Forelimb muscle (tissue), 1 donor: ENCODE measurements at places on chromosomes 6 and 20.

- no peak for DNase-seq
These were observed 84.9 kb downstream of the FBXO5 start for GRCh38 chr6:152897807-152898399.

- no peak for DNase-seq
These were observed 10.4 kb upstream of the FRMD1 start for GRCh38 chr6:168089186-168090063.

- no peak for DNase-seq
These were observed 12.5 kb upstream of the R3HDML start for GRCh38 chr20:44324343-44324742.

GRCh38 chr6:166955121-166955864 lies 1.1 kb downstream of the RNASET2 start:
- no peak for DNase-seq

- DNase-seq: no peak
These were observed 11.4 kb upstream of the SOX12 start for GRCh38 chr20:313948-314347.

DNA sequence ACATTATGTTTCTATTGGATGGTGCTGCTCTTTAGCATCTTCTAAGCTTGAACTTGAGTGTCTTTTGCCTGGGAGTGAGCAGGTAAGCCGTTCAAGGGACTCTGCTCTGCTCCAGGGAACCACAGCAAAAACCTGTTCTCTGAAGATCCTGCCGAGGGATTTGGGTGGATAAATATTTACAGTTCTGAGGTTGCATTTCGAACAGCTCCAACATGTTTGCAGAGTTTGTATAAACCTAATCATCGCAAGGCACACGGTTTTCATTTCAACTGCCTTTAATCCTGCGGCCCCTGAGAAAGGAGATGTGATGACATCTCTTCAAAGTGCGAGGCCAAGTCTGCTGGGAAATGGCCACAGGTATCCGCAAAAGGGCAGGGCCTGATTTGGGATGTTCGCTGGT lies 293.4 kb downstream of the TFAP2C start:
- no peak for DNase-seq

DNA sequence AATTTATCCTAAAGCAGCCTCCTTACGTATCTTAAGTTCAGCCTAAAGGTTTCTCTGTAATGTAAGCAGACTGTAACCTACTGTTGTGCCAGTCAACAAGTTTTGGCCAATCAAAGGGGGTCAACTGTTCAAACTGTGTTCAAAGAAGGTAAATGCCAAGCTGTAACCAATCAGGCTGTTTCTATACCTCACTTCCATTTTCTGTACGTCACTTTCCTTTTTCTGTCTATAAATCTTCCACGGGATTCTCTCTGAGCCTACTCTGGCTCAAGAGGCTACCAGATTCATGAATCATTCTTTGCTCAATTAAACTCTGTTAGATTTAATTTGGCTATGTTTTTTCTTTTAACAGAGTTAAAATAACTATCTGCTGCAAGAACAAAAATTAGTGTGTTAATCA lies 5.1 kb upstream of the CALHM6 start:
- no peak for DNase-seq

GRCh38 chr6:22231616-22232015 lies 65.2 kb downstream of the PRL start:
- no peak for DNase-seq

DNA sequence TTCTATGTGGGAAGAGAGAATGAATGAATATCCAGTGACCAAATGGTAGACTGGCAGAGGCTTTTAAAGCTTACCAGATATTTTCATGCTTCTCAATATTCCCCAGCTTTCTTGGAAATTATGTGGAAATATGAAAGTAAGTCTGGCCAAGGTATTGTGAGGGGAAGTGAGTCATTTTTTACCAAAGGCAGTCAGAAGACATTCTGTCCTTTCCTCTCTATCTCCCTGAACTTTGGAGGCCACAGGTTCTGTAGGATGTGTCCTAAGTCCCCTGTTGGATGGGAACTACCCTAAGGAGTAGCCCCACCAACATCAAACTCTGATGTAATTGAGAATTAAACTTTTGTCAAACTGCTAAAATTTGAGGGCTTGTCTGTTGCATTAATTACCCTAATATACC lies 593.8 kb upstream of the NRSN1 start:
- no peak for DNase-seq

GRCh38 chr6:47073125-47074110 lies 31.3 kb upstream of the ADGRF1 start:
- DNase-seq: no peak

DNA sequence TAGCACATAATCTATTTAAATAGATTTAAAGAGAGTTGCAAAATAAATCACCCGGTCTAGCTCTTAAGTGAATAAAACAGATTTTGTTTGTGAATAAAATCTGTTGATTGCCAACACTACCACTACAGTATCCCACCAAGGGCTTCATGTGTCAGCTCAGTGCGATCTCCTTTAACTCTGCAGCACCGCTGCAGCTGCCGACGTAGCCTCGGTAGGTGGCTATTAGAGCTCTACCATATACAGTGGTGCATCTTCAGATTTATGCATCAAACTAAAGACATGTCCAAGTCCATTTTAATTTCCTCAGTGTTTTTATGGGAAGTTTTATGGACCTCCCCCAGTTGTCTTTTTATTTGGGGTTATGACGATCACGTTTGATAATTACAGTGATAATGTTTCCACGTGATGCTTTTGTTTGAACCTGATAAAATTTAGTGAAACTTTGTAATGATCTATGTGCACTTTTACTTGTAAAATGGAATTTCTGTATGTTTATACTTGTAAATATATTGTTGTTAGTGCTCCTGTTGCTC lies 26.7 kb downstream of the ECI2 start:
- no peak for DNase-seq

- DNase-seq: no peak
These were observed 86.4 kb upstream of the FRMD1 start for GRCh38 chr6:168165373-168165772.

DNA sequence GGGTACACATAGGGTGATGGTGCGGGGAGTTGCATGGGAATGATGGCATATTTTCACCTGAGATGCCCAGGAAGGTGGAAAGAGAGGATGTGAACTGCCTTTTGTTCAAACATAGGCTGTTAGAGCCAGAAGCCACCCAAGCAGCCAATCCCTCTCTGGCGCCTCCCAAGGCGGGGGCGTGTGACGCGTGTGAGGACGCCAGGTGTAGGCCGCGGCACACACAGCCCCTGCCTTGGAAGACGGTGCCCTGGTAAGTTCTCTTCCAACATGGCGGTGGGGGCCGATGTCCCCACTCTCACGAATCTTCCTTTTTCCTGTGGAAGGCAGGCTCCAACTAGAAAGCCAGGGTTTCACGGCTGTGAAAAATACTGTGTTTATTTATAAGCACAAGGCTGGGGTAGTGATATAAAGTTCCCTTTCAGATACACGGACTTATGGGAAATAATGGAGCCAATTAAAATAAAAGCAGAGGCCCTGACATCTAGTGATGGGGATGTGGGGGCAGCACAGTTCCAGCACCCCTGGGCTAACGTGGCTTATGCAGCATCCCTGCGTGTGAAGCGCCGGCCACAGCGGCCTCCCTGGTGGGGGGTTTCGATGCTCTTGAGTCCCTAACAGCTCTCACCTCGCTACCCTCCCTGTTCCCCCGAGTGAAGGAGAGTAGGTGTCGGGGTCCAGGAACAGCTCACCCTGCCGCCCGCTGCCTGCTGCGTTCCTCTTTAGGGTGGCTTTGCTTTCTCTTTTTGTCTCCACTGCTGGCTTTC lies 28.3 kb downstream of the CDH4 start:
- DNase-seq: no peak

DNA sequence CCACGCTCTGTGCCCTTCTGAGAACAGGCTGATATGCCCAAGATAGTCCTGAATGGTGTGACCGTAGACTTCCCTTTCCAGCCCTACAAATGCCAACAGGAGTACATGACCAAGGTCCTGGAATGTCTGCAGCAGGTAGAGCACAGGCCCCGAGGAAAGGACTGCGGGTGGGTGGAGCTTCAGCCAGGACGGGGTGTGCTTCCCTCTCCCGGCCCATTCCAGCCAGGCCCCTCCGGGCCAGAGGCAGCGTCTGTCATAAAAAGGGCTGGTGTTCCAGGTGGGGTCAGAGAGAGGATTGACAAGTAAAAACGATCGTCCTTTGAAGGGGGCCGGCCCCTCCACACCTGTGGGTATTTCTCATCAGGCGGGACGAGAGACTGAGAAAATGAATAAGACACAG lies 1.3 kb downstream of the RTEL1 start:
- no peak for DNase-seq

- no peak for DNase-seq
These were observed 289.9 kb downstream of the PLCB1 start for GRCh38 chr20:8421981-8422380.

DNA sequence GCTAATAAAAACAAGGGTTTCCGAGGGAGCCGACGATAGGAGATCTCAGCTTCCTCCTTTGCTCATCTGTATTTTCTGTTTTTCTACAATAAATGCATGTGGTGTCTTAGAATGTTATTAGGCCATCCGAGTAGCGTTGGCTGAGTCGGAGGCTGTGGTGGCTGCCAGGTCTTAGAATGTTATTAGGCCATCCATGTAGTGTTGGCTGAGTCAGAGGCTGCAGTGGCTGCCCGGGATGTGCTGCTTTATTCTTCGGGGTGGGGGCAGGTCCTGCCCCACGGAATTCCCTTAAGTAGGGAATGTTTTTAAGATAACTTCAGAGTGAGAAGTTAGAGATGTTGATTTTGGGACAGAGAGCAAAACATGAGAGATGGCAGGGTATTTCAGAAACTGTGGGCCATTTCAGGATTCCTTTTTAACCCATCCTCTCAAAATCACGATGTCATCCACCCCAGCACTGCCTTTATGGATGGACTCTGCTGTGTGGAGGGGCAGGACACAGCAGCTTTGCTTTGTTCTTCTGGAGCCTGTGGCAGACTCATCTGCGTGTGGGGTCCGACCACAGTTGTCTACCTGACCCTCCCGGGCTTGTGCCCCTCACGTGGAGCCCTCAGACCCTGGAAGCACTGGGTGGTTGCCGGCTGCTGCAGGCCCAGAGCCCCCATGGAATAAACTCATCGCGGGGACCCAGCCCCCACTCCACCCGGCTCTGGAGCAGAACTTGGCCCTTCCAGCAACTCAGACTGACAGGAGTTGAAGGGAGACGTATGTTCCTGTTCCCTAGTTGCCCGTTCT lies 20.4 kb downstream of the OSBPL2 start:
- no peak for DNase-seq

DNA sequence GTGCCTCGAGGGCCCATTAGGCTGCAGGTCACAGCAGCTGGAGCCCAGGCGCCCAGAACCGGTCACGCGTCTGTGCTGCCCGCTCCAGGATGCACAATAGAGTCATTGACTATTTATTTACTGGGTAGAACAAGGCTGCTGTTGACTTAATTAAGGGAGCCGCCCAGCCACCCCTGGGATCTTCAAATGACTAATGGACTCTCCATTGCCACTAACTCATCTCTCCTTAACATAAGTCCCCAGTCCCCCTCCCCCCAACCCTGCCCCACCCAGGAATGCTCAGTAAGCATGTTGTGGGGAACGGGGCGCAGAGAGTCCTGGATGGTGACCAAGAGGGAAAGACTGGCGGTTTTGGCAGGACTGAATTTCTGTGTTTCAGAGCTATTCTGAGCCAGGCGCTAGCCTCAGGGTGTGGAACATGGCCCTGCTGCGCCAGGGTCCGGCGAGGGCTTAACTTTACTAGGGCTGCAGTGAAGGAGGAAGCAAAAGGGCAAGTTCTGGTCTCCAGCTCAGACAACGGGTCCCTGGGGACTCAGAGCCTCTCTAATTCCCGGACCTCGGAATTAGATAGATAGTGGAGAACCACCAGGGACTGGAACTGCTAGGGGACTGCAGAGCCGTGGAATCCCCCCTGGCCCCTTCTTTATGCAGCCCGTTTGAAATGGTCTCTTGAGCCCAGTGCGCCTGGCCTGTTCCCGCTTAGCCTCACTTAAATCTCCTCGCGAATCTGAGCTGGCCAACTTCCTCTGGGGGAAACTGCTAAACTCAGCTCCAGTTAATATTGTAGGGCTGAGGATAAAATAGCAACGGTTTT lies 1.5 kb upstream of the GRIK2 start:
- no peak for DNase-seq

DNA sequence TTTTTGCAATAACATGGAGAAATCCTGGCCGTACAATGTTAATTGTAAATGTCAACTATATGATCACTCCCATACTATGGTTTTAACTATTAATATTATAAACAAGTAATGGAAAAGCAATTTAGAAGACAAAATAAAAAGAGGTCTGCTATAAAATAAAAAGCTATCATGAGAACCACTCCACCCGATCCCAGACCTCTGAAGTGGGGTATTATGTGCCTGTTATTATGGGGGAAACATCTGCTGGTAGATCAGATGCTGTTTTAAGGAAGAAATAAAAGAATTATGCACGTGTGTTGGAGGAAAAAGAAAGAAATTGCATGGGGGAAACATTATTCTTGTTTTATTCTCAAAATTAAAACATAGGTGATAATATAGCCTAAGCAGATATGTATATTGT lies 615.7 kb upstream of the ARID1B start:
- DNase-seq: no peak

DNA sequence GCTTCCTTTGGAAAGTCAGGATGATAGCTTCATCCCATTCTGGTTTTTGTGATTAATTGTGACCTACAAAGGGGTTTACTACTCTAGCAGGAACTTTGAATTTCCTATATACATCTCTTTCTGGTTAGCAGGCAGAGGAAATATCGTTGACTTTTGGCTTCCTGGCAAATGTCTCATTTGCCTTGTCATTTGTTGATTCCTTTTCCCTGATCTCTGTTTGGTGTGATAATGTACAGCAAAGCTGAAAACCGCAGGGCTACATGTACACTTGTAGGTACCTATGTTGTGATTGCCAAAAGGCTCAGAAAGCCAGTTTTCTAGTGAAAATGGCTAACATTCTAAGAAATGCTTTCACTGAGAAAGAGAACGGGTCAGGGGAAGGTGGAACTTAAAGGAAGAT lies 44.3 kb downstream of the TOP1 start:
- no peak for DNase-seq

DNA sequence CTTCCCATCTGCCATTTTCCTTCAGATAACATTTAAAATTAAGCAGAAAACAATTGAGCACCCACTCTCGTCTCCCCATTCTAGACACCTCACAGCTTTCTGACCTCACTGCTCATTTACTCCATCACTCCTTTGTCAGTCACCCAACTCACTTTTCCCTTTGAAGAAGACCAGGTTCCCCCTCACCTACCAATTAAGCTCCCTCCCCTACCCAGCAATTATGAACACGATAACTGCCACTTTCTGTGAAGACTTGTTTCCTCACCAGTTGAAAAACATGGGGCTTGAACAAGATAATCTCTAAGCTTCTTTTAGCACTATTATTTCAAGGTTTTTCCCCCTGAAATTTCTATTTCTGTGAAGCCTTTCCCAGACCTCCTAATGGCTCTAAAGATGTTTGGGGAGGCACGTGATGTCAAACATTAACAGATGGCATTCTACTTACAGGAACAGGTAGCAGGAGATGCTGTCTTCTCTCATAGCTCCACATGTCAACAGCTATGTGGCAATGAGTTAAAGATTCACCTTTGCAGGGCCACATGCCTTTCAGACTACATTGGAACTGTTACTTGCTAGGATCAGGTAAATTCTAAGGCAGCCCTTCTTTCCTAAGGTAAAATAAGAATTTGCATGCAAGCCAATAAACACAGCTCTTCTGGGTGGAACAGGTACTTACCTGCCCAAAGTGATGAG lies 24.8 kb upstream of the SLA2 start:
- no peak for DNase-seq

GRCh38 chr20:13857304-13857703 lies 72.5 kb downstream of the NDUFAF5 start:
- DNase-seq: no peak
